Iris pigment epithelial cell (primary cell): ENCODE measurements at places on chromosomes 12 and 14.
A peak's percentile ranks its signal among the peaks of the same experiment; 100 is the strongest.

GRCh38 chr14:61229475-61229888, 51.7 kb downstream of the TMEM30B start:
- peak; percentile 9 for DNase-seq

GRCh38 chr14:54285030-54285429, 111.8 kb upstream of the CDKN3 start:
- DNase-seq = no peak

DNA sequence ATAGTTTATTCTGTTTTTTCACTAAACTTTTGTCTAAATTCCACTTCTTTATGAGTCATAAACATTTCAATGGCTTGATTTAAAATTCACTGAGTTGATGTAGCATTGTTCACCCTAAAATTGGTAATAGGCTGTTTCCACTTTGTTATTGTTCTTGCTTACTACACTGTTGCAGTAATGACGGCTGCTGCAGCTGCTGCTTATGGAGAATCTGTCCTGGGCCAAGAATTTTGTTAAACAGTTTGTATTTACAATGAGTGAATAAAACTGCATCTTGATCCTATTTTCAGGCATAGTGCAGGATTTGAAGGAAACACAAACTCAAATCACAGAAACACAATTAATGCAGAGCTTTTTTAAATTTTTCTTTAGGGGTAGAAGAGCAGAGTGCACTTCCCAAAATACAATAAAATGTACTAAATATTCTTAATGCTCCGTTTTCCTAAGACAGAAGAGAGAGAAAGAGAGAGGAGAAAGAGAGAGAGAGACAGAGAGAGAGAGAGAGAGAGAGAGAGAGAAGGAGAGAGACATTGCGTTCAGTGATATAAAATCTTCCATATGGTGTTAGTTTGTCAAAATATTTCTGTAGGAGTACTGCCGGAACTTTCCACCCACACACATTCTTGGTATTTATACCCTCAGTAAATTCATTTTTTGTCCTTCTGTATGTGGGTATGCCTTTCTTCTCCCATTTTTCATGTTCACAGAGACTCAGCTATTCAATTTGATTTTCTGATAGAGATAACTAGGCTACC, 266.4 kb downstream of the LRFN5 start:
- peak; percentile 13 for DNase-seq

DNA sequence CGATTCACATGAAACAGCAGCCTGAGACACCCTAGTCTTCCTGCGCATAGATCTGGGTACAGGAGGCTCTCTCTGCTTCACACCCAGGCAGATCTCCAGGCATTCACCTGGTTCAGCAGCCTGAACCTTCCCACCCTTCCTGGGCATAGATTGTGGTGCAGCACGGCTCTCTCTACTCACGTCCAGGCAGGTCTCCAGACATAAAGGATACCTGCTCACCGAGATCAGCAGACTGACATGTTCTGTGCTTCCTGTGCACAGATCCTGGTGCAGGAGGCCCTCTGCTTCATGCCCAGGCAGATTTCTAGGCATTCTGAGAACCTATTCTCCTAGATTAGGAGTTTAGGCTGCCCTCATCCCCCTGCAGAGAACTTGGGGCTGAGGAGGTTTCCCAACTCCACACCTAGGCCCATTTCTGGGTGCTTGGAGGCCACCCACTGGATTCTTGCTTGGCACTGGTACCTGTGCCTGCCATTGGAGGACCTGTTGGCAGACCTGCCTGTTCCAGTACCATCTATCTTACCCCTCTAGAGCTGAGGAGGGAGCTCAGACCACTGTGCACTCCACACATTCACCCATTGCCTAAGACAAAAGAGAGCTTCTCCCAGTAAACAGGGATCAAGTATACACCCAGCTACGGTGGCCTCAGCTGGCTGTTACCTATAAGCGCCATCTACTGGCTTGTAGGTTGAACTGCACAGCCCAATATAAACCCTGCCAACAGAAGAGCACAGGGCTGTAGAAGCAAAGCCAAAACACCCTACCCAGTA, 28.0 kb upstream of the GARIN6 start:
- DNase-seq = peak; percentile 30

GRCh38 chr12:6469609-6470374, 685 bp downstream of the VAMP1 start:
- no peak for DNase-seq

GRCh38 chr14:92650581-92651105, 97.8 kb downstream of the LGMN start:
- DNase-seq = no peak

DNA sequence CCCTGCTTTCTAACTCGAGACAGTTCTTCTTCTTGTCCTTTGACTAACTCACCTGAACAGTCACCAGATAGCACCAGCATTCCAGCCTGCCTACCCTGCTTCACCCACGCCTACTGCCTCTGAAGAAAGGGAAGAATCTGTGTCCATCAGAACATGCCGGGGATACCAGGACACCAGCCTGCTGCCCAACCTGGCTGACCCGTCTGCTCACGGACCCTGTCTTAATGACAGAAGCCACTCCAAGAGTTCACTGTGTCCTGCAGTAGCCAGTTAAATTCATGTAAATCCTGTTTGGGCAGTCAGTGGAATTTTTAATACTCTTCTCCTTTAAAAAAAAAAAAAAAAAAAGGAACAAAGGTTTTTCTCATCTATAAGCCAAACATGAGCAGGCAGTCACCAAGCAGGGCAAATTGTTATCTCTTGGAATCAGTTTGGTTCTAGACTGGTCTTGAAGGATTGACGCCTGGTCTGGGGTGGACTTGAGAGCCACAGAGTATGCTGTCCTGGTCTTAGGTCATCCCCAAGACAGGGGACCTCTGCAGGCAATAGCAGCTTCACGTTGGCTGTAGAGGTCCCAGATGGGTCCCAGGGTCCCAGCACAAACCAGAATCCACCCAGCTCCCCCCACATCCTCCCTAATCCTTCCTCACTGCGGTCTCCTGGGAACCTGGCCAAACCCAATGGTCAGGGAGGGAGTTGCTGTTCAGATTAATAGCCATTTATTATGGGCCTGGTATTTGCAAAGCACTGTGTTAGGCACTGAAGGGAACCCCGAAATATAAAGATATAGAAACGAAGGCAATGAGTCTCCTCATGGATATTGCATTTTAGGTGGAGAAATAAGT, 181.1 kb upstream of the HIF1A start:
- DNase-seq = peak; percentile 81

DNA sequence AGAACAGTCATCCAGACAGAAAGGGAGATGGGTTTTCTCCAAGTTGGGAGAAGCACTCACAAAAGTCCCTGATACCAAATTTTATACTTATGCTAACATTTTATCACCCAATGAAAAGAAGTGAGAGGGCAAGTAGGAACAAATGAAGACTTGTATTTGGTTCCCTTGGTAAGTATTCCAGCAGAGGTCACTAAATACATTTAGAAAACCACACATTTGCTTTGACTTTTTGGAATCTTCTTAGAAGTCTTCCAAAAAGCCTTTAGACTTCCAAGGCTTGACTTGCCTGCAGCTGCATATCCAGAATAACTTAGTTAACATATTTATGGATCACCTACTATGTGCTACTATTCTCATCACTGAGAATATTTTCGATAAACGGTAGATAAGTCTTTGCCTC, 3.1 kb upstream of the GYS2 start:
- peak; percentile 37 for DNase-seq

DNA sequence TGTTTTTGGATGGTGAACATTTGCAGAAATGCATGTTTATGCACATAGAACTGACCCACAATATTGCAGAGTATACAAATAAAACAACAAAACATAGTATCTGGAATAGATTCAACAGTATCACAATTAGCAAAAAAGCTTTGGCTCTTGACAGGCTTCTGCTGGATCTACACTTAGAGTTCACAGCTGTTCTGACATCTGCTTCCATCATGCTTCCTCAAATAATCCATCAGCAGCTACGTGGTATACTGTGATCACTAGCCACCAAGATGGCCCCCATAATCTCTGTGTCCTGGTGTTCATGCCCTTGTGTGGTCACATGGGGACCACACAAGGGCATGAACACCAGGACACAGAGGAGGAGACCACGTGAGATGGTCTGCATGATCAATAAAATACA, 166.6 kb upstream of the CCDC198 start:
- no peak for DNase-seq

DNA sequence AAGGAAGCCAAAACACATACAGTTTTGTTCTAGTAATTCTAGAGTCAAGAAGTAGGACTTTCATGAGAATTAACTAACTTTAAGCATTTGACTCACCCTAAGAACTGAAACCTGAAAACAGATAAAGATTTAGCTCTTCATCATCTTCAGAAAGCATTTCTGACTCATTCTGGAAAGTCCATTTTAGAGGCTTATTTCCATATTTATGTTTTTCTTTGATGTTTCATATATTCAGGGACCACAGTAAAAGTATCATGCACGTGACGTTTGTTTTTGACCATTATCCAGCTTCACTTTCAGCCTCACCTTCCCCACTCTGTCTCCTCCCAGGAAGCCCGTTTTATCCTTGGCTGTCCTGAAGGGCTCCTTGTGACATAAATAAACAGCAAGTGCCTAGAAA, 79.2 kb downstream of the MDGA2 start:
- no peak for DNase-seq

DNA sequence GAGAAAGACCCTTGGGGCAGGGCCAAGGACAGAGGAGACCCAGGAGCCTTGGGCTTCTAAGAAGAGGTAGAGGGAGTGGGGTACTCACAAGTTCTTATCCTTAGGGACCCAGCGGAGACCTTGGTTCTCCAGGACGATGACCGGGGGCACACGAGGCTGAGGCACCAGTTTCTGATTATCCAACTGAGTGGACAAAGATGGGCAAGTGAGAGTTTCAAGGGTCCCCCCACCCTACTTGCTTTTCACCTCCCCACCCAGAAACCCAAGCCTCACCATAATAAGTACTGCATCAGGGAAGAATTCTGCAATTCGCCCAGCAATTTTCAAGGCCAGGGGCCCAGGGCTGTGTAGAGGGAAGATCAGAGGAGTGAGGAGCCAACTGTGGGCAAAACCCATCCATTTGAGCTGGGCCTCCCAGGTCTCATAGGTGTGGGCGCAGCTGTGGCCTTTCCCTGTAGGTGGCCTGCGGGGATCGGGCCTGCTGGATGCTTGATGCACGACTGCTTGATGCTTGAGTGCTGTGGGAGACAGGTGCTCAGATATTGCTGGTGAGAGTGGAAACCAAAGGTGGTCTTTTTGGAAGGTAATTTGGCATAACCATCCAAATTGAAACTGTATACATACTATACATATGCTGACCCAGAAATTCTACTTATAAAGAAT, 2.0 kb downstream of the EMC9 start:
- no peak for DNase-seq

DNA sequence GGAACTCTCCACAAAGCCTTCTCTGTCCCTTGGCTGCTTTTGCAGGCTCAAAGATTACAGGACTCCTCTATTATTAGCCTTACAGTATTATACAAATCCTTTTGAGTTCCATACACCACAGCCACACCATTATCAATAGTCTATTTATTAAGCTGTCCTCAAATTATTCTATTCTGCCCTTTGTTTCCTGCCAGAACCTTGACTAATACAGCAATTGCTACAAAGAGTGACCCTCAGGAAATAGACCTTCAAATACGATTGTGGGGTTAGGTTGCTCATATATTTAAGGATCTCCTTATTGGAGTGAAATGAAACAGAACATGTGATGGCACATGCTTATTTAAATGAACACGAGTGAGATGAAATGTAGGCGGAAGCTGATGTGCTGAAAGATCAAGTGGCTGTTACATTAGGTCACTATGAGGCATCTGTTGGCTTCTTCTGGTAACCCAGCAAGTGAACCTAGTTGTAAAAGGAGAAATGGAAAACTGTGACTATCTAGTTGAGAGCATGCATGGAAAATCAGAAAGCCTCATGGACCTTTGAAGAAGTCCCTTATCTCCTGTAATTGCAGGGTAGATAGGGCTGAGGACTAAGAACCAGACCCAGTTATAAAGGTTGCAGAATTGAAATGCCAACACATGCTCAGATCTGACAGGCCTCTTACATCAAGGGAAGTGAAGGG, 75.5 kb downstream of the AVPR1A start:
- DNase-seq = no peak

DNA sequence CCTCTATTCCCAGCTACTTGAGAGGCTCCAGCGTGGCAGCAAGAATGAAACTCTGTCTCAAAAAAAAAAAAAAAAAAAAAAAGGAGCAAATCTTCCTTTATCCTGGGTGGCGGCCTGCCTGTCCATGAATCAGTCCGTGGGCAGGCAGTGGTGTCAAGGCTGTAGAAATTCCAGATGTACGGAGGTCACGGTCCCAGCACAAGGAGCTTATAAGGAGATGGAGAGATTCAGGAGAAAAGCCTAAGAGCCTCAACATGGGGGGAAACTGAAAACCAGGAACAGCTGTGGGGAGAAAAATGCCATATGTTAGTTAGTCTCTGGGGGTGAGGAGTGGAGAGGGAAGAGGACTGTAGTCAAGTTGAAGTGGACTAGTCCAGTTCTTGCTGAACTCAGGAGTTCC, 130.5 kb upstream of the CRY1 start:
- DNase-seq = no peak

DNA sequence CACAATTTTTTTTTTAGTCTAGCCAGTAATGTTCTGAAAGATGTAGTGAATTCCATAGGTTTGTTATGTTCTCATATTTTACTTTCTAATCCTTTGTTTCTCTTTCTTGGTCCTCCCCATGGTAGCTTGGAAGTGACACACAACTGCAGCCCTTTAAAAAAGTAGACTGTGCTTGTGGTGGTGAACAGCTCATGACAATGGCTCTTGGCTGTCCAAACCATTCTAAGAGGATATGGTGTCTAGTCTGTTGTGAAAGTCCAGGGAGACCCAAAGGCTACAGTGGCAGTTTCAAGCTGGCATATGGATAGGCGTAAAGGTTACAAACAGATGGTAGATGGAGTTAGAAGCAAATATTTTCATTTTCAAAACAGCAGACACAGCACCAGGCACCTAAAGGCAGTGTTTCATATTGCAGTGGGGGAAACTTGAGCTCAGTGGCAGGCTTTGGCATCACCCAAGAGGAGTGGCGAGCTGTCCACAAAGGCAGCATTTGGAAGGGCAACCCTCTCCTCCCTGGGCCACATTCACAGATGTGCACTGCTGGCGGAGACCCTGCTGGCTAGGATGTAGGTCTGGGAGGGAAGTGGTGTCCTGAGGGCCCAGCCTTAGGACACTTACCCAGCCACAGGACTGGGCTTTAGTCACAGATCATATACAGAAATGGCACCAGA, 102.1 kb downstream of the DYRK2 start:
- no peak for DNase-seq

GRCh38 chr12:100401660-100402059, 44.8 kb downstream of the SLC17A8 start:
- DNase-seq = peak; percentile 73

DNA sequence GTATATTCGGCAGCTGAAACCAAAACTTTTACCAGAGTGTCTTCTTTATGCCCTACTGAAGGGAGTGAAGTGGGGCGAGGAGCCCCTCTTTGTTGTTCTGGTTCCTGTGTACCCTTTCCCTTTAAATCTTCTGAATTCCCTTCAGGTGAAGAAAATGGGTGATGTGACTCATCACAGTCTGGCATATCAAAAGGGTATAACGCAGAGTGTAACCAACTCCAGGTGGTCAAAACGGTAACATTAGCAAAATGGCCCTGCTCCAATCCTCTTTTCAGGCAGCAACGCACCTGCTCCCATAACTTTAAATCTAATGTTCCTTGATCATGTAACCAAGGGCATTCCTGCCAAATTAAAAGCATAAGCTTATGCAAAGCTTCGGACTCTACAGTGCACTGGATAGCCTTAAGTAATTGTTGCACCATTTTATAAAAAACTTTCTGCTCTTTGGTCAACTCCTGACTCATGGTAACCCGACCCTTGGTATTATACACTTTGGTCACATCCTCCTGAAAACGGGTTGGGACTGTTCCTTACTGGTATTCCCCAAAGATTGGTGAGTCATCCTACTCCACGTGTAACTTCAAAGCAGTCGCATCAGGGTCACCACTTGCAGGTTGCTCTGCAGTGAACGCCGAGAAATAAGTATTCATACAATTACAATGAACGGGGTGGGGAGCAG, 83.1 kb downstream of the KCNMB4 start:
- peak; percentile 38 for DNase-seq
